ENCODE measurements at places on chromosomes 2 and 18. TPM values are rescaled to one million over a fixed set of nuclear protein-coding genes. Genes with fewer than 3 reads are reported as not detected.

Gene ACYP2
- total RNA-seq, result 15.1 TPM

Gene LIPG
- total RNA-seq, result 0.57 TPM

Gene TCF23
- not detected for total RNA-seq

Gene UBR3
- 26.9 TPM for total RNA-seq

Gene SANBR
- total RNA-seq, result 6.7 TPM

Gene SERPINB7
- 1.1 TPM for total RNA-seq

Gene PIEZO2
- total RNA-seq, result 7.4 TPM

Gene CCDC102B
- 3.8 TPM for total RNA-seq

Gene ARHGAP25
- total RNA-seq, result 3.2 TPM
